Activated CD8-positive, alpha-beta T cell treated with anti-CD3 and anti-CD28 coated beads for 36 hours (primary cell): ENCODE measurements at places on chromosomes 7 and 10. TPM values are rescaled to one million over a fixed set of nuclear protein-coding genes. Genes with fewer than 3 reads are reported as not detected.

DNA sequence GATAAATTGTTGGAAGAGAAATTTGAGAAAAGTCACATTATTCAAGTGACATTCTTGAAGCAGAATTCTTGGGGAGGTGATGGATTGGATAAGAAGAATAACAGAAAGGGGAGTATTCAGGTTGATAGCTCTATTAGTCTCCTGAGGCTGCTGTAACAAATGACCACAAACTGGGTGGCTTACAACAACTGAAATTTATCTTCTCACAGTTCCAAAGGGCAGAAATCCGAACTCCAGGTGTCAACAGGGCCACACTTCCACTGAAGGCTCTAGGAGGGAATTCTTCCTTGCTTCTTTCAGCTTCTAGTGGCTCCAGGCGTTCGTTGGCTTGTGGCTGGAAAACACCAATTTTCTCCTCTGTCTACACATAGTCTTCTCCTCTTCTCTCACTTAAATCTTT lies 99.8 kb downstream of the TES start:
- H3K4me1 ChIP-seq, result no peaks in the 10 kb centered on the region
- peaks cover 5% of the 10 kb centered on the region for H3K27me3 ChIP-seq

DNA sequence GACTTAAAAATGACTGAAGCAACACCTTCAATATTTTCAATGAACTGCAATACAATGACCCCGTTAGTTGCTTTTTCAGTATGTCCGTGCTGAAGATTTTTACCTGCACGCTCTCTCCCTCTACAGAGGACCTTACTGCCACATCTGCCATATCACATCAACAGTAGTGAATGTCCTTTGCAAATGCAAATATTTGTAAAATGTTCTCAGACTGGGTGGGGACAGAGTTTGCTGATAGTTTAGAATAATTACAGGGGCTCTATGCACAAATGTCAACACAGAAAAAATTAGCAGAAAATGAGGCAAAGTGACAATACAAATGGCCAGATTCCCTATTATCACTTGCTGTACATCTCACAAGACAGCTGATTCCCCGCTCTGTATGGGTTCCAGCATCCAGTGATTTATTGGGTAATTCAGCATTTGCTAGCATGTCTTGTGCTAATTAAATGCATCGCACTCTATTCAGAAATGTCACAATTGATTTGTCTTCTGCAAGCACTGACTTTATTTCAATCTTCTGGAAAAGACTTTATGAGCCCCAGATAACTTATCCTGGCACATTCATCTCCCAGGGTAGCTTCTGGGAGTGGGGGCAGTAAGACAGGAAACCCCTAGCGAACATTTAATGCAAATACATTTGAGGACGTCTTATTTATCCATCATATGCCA lies 69.1 kb upstream of the PTER start:
- no peaks in the 10 kb centered on the region for H3K36me3 ChIP-seq
- no peak overlapping the region for H3K27ac ChIP-seq
- no peaks in the 10 kb centered on the region for H3K4me1 ChIP-seq
- H3K4me3 ChIP-seq, result no peak overlapping the region
- no peak for DNase-seq

GRCh38 chr7:517774-518629 lies 1.6 kb downstream of the PDGFA start:
- peak overlapping the region; percentile 63 for H3K27ac ChIP-seq
- H3K36me3 ChIP-seq, result no peaks in the 10 kb centered on the region
- peak overlapping the region; percentile 81 for H3K4me3 ChIP-seq
- H3K4me1 ChIP-seq, result peaks cover 18% of the 10 kb centered on the region

GRCh38 chr10:78437998-78438906 lies 404.6 kb downstream of the RPS24 start:
- no peaks in the 10 kb centered on the region for H3K4me1 ChIP-seq
- no peaks in the 10 kb centered on the region for H3K27me3 ChIP-seq
- H3K27ac ChIP-seq, result no peak overlapping the region

DNA sequence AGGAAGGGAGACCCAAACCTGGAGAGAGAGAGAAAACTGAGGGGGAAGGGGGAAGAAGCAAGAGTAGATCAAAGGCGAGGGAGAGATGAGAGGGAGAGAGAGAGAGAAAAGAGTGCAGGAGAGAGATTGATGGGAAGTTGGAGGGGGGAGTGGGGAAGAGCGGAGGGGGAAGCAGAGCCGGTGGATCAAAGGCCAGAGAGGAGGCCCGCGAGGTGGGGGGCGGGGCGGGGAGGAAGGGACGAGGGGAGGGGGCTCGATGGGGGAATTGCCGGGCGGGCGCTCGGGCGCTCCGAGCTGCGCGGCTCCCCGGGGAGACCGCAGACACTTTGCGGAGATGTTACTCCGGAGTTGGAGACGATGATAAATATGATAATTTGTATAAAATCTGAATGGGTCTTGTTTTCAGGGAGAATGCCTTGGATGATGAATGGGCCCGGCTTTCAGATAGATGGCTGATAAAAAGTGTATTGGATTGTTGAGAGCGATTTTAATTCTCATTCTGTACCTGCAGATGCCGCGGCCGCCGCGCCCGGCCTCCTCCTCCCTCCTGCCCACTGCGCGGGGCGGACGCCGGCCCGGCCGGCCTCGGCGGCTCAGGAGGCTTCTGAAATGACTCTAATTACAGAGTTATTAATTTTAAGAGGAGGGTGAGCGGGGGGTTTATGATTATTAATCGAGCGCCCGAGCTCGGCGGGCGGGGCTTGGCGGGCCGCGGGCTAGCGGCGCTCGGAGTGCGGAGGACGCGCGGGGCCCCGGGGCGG lies 21.4 kb upstream of the PAX2 start:
- H3K27ac ChIP-seq, result no peak overlapping the region
- H3K36me3 ChIP-seq, result no peaks in the 10 kb centered on the region
- peaks cover 75% of the 10 kb centered on the region for H3K27me3 ChIP-seq
- H3K4me1 ChIP-seq, result peaks cover 2% of the 10 kb centered on the region

Gene GPR26
- total RNA-seq, result not detected

DNA sequence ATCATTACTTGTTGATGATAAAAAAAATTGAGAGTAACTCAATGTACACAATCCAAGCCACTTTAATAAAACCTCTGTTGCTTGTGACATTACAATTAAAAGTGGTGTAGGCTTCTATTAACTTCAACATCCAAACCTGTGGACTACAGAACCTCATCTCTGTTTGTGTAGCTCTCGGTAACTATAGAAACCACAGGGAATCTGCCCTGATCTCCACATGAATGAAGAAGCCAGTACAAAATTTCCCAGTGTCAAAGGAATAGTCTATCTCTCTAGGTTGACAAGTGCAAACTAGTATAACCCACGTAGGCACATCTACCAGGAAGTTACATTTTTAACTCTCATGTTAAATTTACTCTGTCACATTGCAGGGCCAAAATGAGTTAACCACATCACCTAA lies 204.3 kb downstream of the CHCHD3 start:
- peaks cover 10% of the 10 kb centered on the region for H3K4me1 ChIP-seq
- no peak overlapping the region for H3K27ac ChIP-seq
- peaks cover 17% of the 10 kb centered on the region for H3K36me3 ChIP-seq
- H3K27me3 ChIP-seq, result no peaks in the 10 kb centered on the region
- DNase-seq, result no peak

Gene A1CF
- total RNA-seq, result not detected

GRCh38 chr10:59719374-59719773 lies 9.7 kb upstream of the SLC16A9 start:
- H3K27ac ChIP-seq, result no peak overlapping the region
- DNase-seq, result no peak
- no peak overlapping the region for H3K4me3 ChIP-seq
- H3K27me3 ChIP-seq, result peaks cover 24% of the 10 kb centered on the region

DNA sequence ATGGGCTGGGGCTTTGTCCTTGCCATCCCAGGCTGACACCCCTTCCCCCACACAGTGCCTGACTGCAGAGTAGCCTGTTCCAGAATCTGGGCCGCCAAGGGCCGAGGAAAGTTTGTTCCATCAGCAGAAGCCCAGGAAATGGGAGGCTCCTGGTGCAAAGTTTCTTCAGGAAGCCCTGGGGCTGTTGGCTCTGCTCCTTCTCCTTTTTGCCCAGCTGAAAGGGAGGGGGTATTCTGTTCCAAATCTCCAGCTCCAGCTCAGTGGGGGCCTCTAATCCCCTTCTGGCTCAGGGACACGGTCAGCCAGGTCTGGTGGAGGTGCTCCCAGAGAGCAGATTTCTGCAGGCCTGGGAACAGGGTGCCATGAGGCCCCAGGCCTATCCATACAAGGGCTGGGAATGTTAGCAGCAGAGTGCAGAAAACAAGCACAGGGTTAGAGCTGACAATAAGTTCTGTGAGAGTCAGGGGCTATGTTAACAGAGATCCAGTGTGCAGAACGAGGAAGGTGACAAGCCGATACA lies 399.5 kb downstream of the RPS24 start:
- no peaks in the 10 kb centered on the region for H3K36me3 ChIP-seq
- DNase-seq, result no peak
- no peak overlapping the region for H3K4me3 ChIP-seq
- no peak overlapping the region for H3K27ac ChIP-seq

Gene ATRNL1
- total RNA-seq, result not detected

DNA sequence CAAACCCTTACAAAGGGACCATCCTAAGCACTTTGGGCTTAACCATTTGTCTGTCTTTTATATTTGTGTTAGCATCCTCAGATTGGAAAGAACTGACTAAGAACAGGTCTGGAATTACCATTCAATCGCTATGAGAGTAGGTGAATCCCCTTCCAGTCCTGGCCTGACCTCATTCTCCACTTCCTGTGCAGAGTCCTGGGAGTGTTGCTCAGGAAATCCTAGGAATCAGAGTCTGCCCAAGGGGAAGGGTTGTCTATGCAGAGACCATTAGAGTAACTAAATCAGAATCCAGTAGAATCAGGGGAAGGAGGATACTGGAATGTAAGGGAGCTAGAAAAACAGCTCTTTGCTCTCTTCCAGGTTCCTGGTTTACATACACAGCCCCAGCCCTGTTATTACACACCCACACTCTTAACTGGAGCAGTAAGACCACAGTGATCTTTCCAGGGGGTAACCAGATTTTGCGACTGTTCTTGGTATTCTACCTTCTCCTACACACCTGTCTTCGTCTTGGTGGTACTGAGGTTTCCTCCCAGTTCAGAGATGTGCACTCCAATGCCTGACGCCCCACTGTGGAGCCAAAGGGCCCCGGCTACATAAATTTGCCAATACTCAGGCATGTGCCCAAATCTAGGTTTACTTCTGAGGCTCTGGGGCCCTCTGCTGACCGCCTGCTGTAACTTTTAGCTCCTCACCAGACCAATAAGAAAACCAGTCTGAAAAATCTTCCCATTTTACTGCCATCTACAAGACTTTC lies 103.7 kb downstream of the RNF216 start:
- no peak overlapping the region for H3K4me3 ChIP-seq
- no peaks in the 10 kb centered on the region for H3K27me3 ChIP-seq
- peaks cover 21% of the 10 kb centered on the region for H3K36me3 ChIP-seq
- peak overlapping the region; percentile 53 for H3K27ac ChIP-seq

Gene TCAF2
- 37.2 TPM for total RNA-seq

DNA sequence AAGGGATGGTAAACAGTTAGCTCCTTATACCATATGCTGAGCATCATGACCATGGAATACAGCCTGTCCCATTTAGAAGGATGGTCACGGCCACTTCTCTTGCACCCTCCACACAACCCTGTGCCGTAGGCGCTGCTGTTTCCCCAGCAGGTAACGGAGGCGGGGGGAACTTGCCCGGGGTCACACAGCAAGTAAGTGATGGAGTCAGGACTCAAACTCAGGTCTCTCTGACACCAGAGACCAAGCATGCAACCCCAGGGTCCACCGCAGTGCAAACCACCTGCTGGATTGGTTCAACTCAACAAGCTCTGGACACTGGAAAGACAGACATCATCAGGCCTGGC lies 71.6 kb downstream of the ZRANB1 start:
- no peaks in the 10 kb centered on the region for H3K4me1 ChIP-seq
- no peak overlapping the region for H3K27ac ChIP-seq
- no peak overlapping the region for H3K4me3 ChIP-seq
- H3K36me3 ChIP-seq, result no peaks in the 10 kb centered on the region
- peaks cover 4% of the 10 kb centered on the region for H3K27me3 ChIP-seq

- peak; percentile 64 for DNase-seq
- H3K27ac ChIP-seq, result no peak overlapping the region
- peaks cover 62% of the 10 kb centered on the region for H3K27me3 ChIP-seq
- peaks cover 11% of the 10 kb centered on the region for H3K4me1 ChIP-seq
- H3K36me3 ChIP-seq, result no peaks in the 10 kb centered on the region
These were observed 7.5 kb upstream of the EBF3 start for GRCh38 chr10:129971381-129972144.

Gene KCNK18
- total RNA-seq, result not detected

GRCh38 chr7:36670585-36671431 lies 53.5 kb downstream of the AOAH start:
- no peaks in the 10 kb centered on the region for H3K27me3 ChIP-seq
- H3K27ac ChIP-seq, result peak overlapping the region; percentile 82
- peak; percentile 78 for DNase-seq
- peaks cover 30% of the 10 kb centered on the region for H3K36me3 ChIP-seq
- H3K4me1 ChIP-seq, result peaks cover 67% of the 10 kb centered on the region

Gene SPDYE11
- not detected for total RNA-seq

Gene KIF20B
- 58.1 TPM for total RNA-seq

DNA sequence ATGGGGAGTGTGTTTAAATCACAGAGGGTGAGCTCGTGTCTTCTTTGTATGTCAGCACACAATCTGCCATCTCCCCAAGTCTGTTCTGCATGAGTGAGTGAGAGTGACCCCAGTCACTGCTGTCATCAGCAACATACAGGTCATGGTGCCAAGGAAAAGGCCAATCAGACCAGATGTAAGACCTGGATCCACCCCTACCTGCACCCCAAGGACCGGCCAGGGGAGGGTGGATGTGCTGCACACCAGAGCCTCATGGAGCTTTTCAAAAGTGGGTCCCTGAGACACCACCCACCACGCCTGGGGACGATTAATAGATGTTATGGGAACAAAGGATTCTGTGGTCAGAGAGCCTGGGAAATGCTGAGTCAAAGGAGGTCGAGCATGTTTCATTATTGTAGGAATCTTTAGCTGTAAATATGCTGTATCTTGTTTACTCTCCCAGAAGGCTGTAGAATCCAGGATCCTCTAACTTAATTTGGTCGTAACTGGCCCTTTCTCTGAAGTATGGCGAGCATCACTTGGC lies 420.5 kb downstream of the RPS24 start:
- H3K27me3 ChIP-seq, result peaks cover 3% of the 10 kb centered on the region
- no peaks in the 10 kb centered on the region for H3K36me3 ChIP-seq
- DNase-seq, result no peak
- no peaks in the 10 kb centered on the region for H3K4me1 ChIP-seq
- no peak overlapping the region for H3K27ac ChIP-seq
- no peak overlapping the region for H3K4me3 ChIP-seq

GRCh38 chr7:41809940-41810576 lies 107.2 kb upstream of the INHBA start:
- no peaks in the 10 kb centered on the region for H3K27me3 ChIP-seq
- peaks cover 4% of the 10 kb centered on the region for H3K4me1 ChIP-seq
- no peak overlapping the region for H3K27ac ChIP-seq
- DNase-seq, result no peak
- H3K4me3 ChIP-seq, result no peak overlapping the region

GRCh38 chr7:67505449-67505848 lies 508.8 kb downstream of the TYW1 start:
- H3K27ac ChIP-seq, result no peak overlapping the region
- DNase-seq, result no peak
- H3K36me3 ChIP-seq, result no peaks in the 10 kb centered on the region
- H3K27me3 ChIP-seq, result no peaks in the 10 kb centered on the region

Gene CPVL
- total RNA-seq, result not detected

- H3K4me1 ChIP-seq, result peaks cover 25% of the 10 kb centered on the region
- H3K4me3 ChIP-seq, result no peak overlapping the region
- no peaks in the 10 kb centered on the region for H3K27me3 ChIP-seq
- no peak overlapping the region for H3K27ac ChIP-seq
- no peaks in the 10 kb centered on the region for H3K36me3 ChIP-seq
These were observed 455.7 kb upstream of the KLF6 start for GRCh38 chr10:4240608-4241197.

Gene ABCB1
- 8.8 TPM for total RNA-seq

Gene TFR2
- 11.3 TPM for total RNA-seq
